ENCODE measurements at places on chromosomes 16 and 17. TPM values are rescaled to one million over a fixed set of nuclear protein-coding genes. Genes with fewer than 3 reads are reported as not detected.

The C17orf107 gene
- 0.98 TPM for total RNA-seq

The GRAPL gene
- total RNA-seq: 7.5 TPM

DNA sequence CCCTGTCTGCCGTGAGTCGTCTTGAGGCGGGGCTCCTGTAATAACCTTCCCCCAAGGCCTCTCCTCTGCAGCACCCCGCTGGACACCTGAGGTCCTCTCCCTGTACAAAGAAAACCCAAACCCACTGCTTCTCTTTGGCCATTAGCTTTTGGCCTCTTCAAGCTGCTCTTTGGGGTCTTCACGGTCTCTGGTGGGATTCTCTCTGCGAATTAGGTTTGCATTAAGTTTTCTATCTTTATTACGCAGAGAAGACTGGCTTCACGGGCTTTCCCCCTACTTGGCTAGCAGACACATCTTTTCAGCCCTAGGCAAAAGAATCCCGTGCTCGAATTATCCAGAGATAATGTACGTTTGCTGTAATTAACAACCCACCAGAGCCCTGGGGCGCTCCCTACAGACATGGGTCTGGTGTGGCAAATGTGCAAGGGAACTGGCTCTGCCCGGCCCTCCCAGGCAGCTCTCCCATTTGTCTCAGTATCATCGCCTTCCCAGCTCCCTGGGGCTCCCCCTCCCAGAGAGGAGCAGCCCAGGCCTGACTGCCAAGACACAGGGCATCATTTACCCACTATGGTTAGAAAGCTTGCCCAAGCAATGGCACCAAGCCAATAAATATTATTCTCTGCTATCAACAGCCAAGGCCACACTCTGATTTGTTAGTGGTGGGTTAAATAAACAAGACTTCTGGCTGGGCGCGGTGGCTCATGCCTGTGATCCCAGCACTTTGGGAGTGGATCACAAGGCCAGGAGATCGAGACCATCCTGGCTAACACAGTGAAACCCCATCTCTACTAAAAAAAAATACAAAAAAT is 24.7 kb upstream of the KLHDC4 start:
- no peaks in the 10 kb centered on the region for H3K27me3 ChIP-seq
- no peaks in the 10 kb centered on the region for H3K4me1 ChIP-seq
- H3K4me3 ChIP-seq: no peak overlapping the region
- no peak for DNase-seq

DNA sequence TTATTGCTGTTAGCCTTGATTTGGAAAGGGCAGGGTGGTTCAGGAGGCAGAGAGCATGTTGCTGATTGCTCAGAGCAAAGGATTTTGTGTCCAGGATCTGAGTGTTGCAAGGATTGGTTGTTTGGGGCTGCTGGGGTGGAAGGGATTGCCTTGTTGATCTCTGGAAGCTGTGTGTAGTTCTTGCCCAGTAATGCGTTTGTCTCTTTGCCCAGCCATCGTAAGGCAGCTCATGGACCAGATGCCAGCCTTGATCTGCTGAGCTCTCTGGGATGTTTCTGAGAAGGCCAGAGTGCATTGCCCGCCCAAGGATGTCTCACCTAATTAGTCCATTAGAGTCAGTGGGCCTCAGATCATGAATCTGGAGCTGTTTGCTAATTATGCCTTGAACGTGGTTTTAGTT is 33.6 kb downstream of the NKD1 start:
- peaks cover 2% of the 10 kb centered on the region for H3K36me3 ChIP-seq
- H3K27ac ChIP-seq: no peak overlapping the region

Data from activated CD8-positive, alpha-beta memory T cell treated with anti-CD3 and anti-CD28 coated beads, Interleukin-2, amount 10 ng/mL, durations not matched to agents 7 days and 5 days (primary cell).